ENCODE measurements at places on chromosomes 3 and 15.

- peaks cover 15% of the 10 kb centered on the region for H3K4me1 ChIP-seq
- H3K27ac ChIP-seq: no peak overlapping the region
- H3K27me3 ChIP-seq: peaks cover 78% of the 10 kb centered on the region
- no peak overlapping the region for H3K4me3 ChIP-seq
- DNase-seq: no peak
Measured at GRCh38 chr15:32716915-32717425, 834 bp upstream of the GREM1 start.

DNA sequence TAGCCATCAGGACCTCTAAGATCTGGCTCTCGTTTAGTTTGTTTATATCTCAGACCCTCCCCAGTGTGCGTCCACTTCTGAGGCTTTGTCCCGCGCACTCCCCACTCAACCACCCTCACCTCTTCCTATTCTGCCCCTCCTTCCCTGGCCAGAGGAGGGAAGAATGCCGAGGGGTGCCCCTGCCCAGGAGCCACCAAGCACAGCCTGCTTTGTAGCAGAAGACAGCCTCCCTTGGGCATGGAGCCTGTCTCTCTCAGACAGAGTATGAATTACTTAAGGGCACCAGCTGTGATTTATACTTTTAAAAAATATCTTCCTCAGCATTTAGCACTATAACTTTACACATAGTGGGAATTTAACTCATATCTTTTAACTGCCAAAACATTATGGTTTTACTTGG is 6.0 kb downstream of the TMEM266 start:
- no peaks in the 10 kb centered on the region for H3K36me3 ChIP-seq
- peaks cover 7% of the 10 kb centered on the region for H3K4me1 ChIP-seq
- H3K27me3 ChIP-seq: peaks cover 23% of the 10 kb centered on the region
- no peak for DNase-seq

GRCh38 chr15:90617668-90618097 is 88.0 kb downstream of the CRTC3 start:
- no peak overlapping the region for H3K27ac ChIP-seq
- DNase-seq: no peak
- no peaks in the 10 kb centered on the region for H3K27me3 ChIP-seq
- peaks cover 61% of the 10 kb centered on the region for H3K36me3 ChIP-seq

DNA sequence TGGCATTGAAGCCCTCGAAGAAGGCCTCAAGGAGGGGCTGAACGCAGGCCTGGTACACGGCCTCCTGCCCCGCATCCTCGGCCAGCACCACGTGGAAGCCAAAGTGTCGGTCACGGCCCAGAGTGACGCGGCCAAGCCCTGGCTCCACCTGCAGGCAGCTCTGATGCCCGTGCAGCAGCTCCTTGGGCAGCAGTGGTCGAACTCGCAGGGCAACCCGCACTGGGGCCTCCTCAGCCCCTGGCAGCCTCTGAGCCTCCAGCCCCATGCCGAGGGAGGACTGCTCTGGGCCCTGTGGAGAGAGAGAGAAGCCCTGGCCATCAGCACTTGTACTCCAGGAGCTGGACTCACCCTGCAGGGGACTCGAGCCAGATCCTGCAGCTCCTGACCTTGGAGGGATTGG is 2.6 kb downstream of the KIF7 start:
- peaks cover 10% of the 10 kb centered on the region for H3K4me1 ChIP-seq
- H3K27ac ChIP-seq: no peak overlapping the region
- no peaks in the 10 kb centered on the region for H3K36me3 ChIP-seq
- H3K27me3 ChIP-seq: peaks cover 36% of the 10 kb centered on the region
- DNase-seq: no peak

- no peak overlapping the region for H3K4me3 ChIP-seq
- no peak for DNase-seq
- peaks cover 23% of the 10 kb centered on the region for H3K36me3 ChIP-seq
- no peaks in the 10 kb centered on the region for H3K4me1 ChIP-seq
- H3K27me3 ChIP-seq: no peaks in the 10 kb centered on the region
Measured at GRCh38 chr3:4407941-4408340, 59.1 kb downstream of the SUMF1 start.

DNA sequence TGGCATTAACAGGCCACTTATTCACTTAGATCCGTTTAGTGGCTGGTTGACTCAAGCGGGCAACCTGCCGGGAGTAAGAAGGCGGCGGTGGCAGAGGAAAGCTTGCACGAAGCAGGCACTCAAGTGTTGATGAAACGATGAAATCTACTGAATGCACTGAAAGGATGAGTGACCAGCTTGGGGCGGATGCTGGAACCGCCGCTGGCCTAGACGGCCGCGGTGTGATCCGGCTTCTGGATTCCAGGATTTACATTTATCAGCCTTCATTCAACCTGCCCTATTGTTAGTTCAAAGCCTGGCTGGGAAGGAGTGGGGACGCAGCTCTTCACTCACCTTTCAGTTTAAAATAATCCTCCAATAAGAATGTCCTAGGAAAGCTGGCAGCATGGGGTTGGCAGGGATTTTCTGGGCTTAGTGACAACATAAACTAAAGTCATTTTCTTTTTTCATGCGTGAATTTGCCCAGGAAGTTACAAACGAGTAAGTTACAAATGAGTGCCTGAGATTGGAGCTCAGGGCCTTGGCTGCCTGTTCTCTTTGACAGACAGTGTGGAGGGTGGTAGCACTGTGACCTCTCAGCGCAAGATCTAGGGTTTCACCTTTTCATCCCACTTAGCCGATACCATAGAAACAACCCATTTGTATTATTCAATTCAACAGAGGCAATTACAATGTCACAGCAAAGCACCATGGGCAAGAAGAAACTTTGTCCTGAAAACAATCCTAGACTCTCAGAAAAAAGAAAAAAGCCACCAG is 1.1 kb upstream of the PLCH1 start:
- peaks cover 20% of the 10 kb centered on the region for H3K27me3 ChIP-seq
- peak overlapping the region; percentile 11 for H3K4me3 ChIP-seq
- no peaks in the 10 kb centered on the region for H3K36me3 ChIP-seq
- no peak overlapping the region for H3K27ac ChIP-seq
- no peak for DNase-seq
- peaks cover 23% of the 10 kb centered on the region for H3K4me1 ChIP-seq

DNA sequence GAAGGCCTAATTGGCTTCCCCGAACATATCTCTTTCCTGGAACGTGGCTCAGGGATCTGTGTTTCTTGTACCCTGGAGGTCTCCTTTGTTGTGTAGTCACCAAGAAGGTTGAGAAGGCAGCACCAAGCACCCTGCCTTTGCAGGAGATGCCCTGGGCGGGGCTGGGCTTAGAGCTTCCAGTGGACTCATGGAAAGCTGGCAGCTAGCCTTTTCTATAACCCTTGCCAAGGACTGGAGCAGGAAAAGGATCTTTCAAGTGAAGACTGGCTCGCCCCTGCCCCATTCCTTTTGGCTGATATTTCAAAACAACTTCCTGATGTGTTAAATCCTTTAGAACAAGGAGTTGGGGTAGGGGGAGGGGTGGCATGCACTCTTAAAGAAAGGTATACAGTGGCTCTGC is 58.9 kb upstream of the EPHA6 start:
- H3K4me3 ChIP-seq: no peak overlapping the region
- no peak for DNase-seq
- H3K4me1 ChIP-seq: no peaks in the 10 kb centered on the region
- H3K27ac ChIP-seq: no peak overlapping the region

DNA sequence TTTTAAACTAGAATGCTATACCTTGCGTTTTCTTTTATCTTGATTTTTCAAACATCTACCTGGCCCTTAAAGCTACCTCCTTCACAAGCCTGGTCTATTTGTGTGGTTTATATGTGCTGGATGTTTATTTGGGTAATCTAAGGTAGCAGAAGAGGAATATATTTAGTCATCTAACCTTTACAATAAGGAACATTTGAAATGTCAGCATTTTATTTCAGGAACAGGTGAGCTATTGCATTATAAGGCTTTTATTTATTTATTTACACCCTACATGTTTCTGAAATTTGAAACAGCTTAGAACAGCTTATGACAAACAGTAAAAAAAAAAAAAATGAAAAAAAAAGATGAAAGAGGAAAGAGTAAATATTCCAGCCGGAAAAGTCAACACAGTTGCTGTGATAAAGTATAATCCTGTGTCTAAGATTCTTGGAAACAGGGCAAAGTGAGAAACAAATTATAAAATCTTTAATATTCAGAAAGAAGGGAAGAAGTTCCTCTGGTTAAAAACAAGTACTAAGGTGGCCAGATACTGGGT is 19.5 kb downstream of the HHLA2 start:
- H3K36me3 ChIP-seq: no peaks in the 10 kb centered on the region
- H3K4me1 ChIP-seq: no peaks in the 10 kb centered on the region
- no peak overlapping the region for H3K4me3 ChIP-seq

GRCh38 chr3:131323014-131323413 is 58.6 kb upstream of the NUDT16 start:
- no peak for DNase-seq
- no peak overlapping the region for H3K27ac ChIP-seq
- H3K27me3 ChIP-seq: no peaks in the 10 kb centered on the region

GRCh38 chr3:25782938-25783660 is at the start of gene NGLY1:
NGLY1 (minus strand) TSS chr3:25783443; CDS start chr3:25783390, 53 bp downstream.
- H3K4me1 ChIP-seq: peaks cover 26% of the 10 kb centered on the region
- H3K4me3 ChIP-seq: peak within 1 kb of the TSS; percentile 82
- no peaks in the 10 kb centered on the region for H3K27me3 ChIP-seq
- peak; percentile 79 for DNase-seq
- H3K27ac ChIP-seq: peak within 1 kb of the TSS; percentile 79

GRCh38 chr3:63279005-63279841 is 1.1 kb downstream of the SYNPR start:
- H3K4me1 ChIP-seq: no peaks in the 10 kb centered on the region
- H3K27ac ChIP-seq: no peak overlapping the region
- peaks cover 19% of the 10 kb centered on the region for H3K27me3 ChIP-seq

GRCh38 chr3:133492159-133492741 is 81.2 kb upstream of the CDV3 start:
- H3K36me3 ChIP-seq: no peaks in the 10 kb centered on the region
- H3K27me3 ChIP-seq: no peaks in the 10 kb centered on the region
- DNase-seq: no peak
- H3K4me3 ChIP-seq: no peak overlapping the region
- no peak overlapping the region for H3K27ac ChIP-seq

- H3K4me1 ChIP-seq: no peaks in the 10 kb centered on the region
- H3K27ac ChIP-seq: no peak overlapping the region
- no peaks in the 10 kb centered on the region for H3K27me3 ChIP-seq
- H3K36me3 ChIP-seq: no peaks in the 10 kb centered on the region
Measured at GRCh38 chr15:61307474-61307873, 78.4 kb upstream of the RORA start.
